Ureter (tissue), 1 donor: ENCODE measurements at places on chromosomes 3 and 15. TPM values are rescaled to one million over a fixed set of nuclear protein-coding genes. Genes with fewer than 3 reads are reported as not detected.

DNA sequence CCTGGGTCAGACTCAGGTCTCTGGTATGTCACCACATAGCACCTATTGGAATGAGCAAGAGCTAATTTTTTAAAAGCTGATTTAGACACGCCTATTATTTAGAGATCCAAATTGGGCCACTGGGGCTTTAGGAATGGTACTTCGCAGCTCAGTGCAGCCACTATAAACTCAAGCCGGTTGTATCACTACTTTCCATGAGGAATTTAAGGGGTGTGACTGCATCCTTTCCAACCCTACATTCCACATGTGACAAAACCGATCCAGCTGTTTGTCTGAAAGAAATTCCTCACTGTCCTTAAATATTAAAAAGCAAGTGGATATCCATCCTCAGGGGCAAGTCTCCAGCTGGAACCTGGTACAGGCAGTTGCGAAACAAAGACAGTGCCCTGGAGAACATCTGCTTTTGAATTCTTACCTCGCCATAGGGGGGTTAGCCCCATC, 12.8 kb downstream of the VGLL3 start:
- no peak for DNase-seq

DNA sequence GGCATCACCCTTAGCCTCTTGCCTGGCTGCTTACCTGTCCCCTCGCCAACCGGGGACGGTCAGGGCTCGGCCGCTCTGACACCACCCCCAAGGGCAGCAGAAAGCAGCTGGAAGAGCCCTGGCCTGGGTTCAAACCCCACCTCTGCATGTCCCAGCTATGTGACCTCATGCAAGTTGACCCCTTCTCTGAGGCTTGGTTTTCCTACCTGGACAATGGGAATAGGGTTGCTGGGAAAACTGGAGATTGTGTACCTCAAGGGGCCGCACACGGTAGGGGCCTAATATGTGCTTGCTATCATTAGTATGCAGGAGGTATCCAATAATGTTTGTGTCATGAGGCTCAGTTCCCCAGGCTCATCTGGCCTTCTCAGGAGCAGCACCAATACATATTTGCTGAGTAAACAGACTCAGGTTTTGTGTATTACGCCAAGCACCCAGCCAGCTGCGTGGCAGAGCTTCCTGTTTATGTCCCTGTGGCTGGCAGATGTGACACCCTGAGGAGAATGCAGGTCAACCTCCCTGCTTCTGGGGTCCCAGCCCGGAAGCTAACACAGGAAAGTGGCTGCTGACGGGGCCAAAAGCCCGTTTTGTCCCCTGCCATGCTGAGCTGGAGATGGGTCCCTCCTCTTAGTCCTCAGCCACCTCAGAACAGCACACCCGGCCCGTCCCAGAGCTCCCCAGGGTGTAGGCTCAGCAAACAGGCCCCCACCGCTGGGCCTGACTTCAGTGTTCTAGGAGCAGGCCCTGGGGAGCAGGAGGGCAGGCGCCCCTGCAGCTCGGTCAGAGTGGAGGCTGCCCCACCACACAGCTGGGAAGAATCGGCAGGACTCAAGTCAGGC, 29.7 kb downstream of the PLXND1 start:
- no peak for DNase-seq

- DNase-seq: no peak
Observed at GRCh38 chr3:153414982-153415381, 253.0 kb downstream of the RAP2B start.

GRCh38 chr3:178120367-178120766, 415.9 kb upstream of the KCNMB2 start:
- DNase-seq: no peak

DNA sequence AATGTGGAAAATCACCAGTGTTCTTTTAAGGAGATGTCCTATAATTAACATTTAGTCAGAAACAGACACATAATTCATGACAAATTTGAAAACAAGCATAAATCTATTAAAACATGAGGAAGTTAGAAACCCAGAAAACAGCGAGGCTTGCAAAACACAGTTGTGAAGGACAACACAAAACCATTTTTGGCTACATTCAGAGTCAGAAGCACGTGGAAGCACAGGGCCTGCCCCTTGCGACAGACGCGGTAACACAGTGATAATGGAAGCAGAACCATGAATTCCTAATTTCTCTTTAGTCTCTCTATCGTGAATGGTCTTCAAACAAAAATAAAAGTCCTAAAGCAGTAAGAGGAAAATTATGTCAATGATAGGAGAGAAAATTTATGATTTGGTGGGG, 12.2 kb downstream of the NCEH1 start:
- no peak for DNase-seq

MAP6D1 gene
- 2.1 TPM for total RNA-seq

GRCh38 chr3:185934174-185934557, 3.6 kb downstream of the TRA2B start:
- DNase-seq: no peak

DNA sequence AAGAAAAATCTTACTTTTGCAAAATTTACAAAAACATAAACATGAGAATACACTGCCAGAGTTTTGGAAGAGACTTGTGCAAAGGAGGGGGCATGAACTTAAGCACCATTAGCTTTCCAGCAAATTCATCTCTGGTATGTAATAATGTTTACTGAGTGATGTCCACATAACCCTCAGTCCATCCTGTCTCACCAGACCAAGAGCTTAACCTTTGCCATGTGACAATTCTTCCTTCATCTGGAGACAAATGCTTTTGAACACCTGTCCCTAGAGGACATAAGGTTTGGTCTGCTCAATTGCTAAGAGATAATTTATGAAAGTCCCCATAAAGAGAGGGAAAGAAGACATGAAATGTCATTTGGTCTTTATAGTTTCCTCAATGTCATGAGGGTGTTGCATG, 412.3 kb downstream of the ERC2 start:
- DNase-seq: no peak

DNA sequence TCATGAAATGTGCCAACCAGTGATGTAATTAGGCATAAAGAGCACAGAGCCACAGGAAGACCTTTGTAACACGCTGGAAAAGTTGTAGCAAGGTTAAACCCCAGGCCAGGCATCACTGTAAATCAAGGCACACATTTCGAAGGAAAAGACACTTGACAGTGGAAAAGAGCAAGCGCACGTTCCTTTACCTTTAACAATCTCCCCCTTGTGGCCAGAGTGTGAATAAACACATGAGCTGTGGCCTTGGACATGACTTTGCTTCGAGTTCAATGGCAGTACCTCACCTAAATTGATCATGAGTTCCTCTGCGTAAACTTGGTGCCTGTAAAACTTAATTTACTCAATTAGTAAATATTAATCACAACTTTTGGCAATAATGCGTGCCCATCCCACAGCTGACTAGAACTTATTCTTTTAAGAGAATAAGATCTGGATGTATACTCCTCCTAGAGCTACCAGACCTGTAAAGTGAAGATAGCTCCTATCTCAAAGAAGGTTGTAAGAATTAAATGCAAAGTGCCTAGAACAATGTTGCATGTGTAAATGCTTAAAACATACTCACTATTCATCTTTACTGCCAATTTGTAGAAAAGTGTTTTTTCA, 757.0 kb upstream of the NECTIN3 start:
- DNase-seq: peak; percentile 47

SLMAP gene
- 159 TPM for total RNA-seq

DNA sequence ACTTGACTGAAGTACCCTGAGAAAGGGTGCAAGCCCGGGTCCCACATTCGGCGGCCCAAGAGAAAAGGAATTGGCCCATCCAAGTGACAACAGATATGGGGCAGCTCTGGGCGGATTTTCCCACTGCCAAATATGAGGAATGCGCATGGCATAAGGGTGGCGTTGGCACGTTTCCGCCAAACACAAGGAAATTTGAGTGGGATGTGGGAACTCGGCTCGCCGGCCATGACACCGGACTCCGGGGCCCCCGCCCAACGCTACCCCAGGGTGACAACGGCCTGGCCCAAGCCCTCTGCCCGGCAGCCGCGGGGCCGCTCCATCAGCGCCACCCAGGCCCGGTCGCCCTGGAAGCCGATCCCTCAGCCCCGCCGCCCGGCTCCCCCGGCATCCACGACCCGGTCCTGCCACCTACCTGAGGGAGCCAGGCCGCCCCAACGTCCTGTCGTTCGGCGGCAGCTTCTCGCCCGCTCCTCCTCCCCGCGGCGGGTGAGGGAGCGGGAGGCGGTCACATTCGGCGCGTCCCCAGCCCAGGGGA, 449 bp downstream of the RAF1 start:
- DNase-seq: no peak

GRCh38 chr3:191139736-191140135, 59.3 kb upstream of the OSTN start:
- DNase-seq: no peak

- no peak for DNase-seq
Observed at GRCh38 chr3:111690242-111690641, 95.1 kb upstream of the ZBED2 start.

GRCh38 chr3:45988804-45989203, 6.8 kb downstream of the FYCO1 start:
- DNase-seq: no peak

LRRC34 gene
- 4.5 TPM for total RNA-seq

DNA sequence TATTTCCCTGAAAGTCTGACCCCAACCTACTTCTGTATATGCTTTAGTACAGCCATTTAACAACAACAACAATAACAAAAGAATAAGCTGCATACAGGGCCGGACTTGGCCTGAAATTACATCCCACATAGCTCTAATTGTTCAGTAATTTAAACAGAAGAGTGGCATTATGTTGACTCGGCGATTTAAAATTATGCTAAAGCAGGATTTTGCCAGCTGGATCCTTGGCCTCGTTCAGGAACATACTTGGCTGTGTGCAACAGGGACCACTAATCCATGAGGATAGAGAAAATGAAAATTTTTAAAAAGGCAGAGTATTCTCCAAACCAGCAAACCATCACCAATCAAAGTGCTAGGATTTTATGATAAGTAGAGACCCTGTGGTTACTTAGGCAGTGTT, 433.1 kb upstream of the RBMS3 start:
- DNase-seq: no peak

DNA sequence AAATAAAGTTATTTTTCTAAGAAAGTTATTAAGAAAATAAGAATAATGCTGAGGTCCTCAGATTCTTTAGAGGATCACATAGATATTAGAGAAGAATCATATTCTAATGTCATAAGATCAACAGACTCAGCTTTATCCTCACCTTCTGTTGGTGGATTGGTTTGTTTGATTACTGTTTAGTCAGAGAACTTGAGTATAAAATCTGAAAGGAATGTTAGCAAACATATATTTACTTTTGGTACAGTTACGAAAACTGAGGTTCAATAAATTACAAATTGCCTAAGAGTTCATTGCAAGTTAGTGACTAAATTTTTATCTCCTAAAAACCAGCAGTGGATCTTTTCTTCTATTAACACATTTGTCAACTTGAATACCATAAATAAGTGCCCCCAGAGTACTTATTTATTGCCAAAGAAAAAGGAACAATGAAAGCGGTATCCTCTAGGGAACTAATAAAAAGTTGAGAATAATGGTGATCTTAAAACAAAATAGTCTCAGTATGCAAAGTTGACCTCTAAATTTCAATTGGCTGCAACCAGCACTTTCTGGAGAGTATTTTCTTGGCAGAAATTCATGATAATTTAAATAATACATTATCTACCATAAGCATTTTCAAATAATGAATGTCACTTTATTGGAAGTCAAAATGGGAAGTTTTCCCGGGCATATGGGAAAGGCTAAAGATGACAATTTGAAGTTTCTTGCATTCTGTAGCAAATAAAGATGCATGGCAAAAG, 296.8 kb downstream of the OTOL1 start:
- no peak for DNase-seq

GRCh38 chr3:155702745-155703591, 41.9 kb downstream of the PLCH1 start:
- DNase-seq: no peak

PSMA4 gene
- total RNA-seq: 121 TPM

DNA sequence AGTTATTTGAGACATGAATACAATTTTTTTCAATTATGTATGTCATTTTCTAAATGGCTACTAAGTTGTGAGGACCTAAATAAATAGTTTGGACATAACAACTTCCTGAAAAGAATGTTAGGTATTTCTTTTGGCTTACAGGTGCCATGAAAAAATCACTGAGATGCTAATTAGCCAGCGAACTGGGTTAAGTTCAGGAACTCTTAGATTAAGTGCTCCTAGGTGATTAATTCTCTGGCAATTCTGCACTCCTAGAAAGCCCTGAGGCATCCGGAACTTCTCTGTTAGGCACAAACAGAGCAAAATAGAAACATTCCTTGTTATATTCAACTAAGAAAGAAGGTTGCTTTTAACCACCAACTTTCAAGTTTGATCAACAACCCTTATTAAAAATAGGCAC, 192.3 kb downstream of the STAG1 start:
- DNase-seq: no peak

GRCh38 chr3:171379281-171379680, 80.9 kb downstream of the TNIK start:
- DNase-seq: no peak

CX3CR1 gene
- total RNA-seq: 1.5 TPM

POC1A gene
- total RNA-seq: 3.6 TPM

DNA sequence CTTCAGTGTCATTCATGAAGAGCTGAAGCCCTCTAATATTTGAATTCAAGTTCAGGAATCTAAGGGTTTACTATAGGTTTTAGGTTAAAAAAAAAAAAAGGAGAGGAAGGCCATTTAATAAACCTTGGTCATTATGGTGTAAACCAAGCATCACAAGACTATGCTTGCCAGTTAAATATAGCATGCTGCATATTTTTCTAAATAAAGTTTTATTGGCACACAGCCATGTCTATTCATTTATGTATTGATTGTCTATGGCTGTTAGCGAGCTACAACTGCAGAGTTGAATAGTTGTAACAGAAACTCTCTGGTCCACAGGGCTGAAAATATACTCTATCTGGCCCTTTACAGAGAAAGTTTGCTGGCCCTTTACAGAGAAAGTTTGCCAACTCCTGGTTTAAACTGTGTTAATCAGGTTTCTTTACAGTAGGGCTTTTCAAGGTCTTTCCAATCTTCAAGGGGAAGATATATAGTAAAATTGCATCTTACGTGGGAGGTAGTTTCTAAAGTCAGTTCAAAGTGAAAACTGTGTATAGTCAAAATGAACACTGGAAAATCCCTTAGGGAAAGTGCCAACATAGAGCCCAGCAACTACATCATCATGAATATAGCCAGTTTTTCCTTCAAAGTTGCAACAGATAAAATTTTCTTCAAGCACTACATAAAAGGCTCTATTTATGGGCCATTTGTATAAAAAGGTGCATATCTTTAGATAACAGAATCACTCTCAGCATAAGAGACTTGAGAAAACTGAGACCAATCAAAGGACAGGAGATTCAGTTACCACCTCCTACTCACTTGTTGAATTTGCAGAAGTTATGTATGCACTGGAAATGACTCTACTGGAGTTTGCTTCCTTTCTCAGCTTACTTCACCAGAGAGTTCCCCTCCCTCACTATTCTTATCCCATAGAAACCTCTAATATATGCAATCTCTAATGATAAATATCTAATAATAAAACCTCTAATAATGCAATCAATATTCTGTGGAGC, 49.7 kb upstream of the FRMD4B start:
- no peak for DNase-seq

SCG3 gene
- total RNA-seq: 0.18 TPM

DNA sequence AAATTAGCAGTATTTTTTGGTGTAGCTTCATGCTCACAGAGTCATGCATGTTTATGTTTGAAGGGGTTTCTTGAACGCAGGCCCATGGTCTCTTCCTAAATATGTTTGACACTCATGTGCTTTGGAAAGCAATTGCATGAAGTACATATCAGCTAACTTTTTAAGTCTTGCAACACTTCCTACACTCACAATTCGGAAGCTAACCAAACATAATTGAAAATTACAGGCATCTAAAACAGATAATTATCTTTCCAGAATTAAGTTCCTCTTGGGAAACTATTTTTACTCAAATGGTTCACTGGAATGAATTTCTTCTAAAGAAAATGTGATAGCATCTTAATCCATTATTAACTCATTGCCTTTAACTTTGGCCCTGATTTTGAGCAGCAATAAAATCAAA, 438.9 kb downstream of the RAP2B start:
- DNase-seq: no peak

ADCY5 gene
- total RNA-seq: 27.8 TPM
